Lower leg skin (tissue), 4 donors: ENCODE measurements at places on chromosomes 3 and 15. TPM values are rescaled to one million over a fixed set of nuclear protein-coding genes. Genes with fewer than 3 reads are reported as not detected.

DNA sequence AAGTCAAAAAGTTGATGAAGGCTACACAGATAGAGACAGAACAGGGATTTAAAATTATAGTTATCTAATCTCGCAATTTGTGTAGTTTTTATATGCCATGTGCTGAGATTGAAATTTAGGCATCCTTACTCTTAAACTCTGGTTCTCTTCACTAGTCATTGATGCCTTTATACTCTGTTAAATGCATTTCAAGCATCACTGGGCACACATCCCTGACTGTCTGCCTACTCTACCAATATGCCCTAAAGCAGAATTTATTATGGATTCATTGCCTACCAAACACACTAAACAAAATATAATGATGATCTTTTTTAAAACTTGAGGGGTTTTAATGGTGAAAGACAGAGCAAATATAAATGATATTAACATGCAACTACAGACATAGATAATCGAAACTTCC lies 10.3 kb upstream of the ALCAM start:
- DNase-seq = no peak

DNA sequence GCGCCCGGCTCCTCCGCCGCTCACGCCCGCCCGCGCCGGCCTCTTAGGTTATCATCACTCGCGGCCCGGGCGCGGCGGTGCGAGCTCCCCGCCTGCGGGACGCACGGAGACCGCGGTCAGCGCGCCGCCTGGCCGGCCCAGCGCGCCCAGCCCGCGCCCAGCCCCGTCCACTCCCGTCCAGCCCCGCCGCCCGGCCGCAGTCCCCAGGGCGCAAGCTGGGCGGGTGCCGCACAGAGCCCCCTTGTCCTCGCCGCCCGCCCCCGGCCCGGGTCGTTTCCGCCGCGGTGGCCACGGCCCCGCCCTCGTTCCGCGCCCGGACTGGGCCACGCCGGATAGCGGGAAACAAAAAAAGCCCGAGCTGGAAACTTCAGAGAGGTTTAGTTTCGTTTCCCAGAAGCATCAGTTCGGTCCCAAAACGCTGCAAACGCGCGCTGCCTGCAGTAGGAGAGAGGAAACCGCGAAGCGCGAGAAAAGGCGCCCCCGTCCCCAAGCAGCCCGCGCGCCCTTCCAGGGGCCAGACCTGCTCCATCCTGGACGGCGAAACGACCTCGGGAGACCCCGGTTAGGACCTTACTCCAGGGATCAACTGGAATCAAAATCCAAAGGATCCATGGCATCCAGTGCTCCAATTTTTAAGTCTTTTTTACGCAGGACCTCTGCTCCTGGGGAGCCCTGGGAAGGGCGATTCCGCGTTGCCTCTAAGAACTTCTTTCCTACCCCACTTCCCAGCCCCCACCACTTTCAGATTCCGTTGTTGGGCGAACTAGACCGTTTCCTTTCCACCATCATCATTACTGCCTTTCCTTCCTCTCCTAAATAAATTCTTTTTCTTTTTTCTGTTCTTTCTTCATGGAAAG lies at the start of gene ATP10A:
TSS of gene ATP10A (minus strand) at position 217 of the 857 bp plus-strand sequence. CDS start 231 bp downstream, outside the sequence.
- no peak for DNase-seq

- DNase-seq = no peak
Measured at GRCh38 chr3:151425627-151426340, 35.1 kb downstream of the IGSF10 start.

DNA sequence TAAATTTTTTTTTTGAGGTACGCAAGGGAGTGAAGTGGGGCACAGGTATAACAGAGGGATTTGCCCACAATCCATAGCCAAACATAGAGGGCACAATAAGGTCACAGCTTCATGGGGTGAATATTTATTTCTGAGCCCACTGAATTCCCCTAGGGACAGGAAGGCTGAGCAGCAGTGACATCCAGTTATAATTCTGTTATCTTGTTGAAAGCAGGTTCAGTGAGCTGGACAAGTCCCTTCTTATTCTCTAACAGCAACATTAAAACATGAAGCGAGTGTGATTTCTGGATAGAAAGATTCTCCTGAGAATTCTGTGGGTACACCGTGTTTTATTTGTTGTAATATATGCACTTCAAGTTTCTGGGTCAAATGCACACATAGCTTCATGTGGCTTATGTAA lies 538.2 kb downstream of the NAALADL2 start:
- no peak for DNase-seq

Gene C3orf49
- not detected for total RNA-seq

Gene ELL3
- total RNA-seq = 68.7 TPM

Gene TMEM207
- not detected for total RNA-seq

Gene LRTM1
- total RNA-seq = not detected

DNA sequence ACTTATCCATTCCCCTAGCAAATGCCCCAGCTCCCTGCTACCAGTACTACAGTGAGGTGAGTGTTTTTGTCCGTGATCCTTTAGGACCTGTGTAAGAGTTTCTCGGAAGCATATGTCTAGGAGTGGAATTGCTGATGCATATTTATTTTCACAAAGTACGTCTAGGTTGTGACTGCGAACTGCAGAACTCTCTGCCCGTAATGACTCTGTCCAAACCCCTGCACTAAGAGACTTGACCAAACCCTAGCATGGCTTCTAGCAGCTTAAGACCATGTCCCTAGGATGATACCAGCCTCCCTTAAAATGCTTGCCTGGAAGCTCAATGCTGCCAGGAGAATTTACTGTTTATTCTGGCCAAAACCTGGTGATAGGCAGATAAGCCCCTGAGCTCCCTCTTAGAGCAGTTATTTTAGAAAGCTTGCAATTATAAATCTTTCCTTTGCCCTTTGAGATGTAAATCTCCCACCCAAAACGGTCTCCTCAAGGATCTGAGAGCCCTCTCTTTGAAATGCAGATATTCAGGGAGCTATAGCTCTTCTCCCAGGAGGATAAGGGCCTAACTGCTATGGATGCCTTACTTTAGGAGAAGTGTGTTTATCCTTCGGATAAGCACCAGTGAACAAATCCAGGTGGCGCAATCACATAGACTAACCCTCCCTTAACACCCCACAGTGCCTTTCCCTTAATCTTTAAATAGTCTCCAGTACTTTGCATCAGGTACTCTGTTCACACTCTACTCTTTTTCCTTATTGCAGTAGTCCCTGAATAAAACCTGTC lies 14.7 kb upstream of the CA12 start:
- DNase-seq = no peak

DNA sequence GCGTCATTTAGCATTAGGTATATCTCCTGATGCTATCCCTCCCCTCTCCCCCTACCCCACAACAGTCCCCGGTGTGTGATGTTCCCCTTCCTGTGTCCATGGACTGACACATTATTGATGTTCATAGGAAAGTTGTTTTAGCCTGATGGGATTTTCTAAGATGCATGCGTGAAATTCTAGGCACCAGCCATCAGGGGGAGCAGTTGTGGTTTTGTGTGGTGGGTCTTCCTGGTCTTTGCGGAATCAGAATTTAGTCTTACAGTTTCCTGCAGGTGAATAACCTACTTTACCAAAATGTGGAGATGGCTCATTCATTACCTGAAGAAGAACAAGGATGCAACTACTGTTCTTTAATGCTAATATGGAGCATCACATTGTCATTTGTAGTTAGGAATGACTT lies 455.0 kb upstream of the THBS1 start:
- DNase-seq = no peak

Gene COL8A1
- 5.0 TPM for total RNA-seq

- peak; percentile 48 for DNase-seq
Measured at GRCh38 chr15:93862791-93863190, 368.6 kb upstream of the MCTP2 start.

- DNase-seq = no peak
Measured at GRCh38 chr3:170896781-170897180, 11.7 kb downstream of the EIF5A2 start.

GRCh38 chr3:5437783-5438323 lies 250.3 kb downstream of the EDEM1 start:
- no peak for DNase-seq

DNA sequence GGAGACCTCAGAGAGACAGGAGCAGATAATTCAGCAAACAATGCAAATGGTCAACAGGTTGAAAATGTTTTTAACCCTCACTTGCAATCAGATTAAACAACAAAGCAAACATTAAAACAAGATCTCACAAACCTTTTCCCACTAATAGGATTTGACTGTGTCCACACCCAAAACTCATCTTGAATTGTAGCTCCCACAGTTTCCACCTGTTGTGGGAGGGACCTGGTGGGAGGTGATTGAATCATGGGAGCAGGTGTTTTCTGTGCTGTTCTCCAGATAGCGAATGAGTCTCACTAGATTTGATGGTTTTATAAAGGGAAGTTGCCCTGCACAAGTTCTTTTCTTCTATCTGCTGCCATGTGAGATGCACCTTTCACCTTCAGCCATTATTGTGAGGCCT lies 1.3 kb upstream of the LYSMD4 start:
- DNase-seq = no peak
